Nephron progenitor cell (in vitro differentiated cells): ENCODE measurements at places on chromosomes 4 and X.
A peak's percentile ranks its signal among the peaks of the same experiment; 100 is the strongest.

GRCh38 chrX:38606821-38607220 is 45.5 kb downstream of the TSPAN7 start:
- no peaks in the 10 kb centered on the region for H3K36me3 ChIP-seq
- no peak overlapping the region for H3K4me3 ChIP-seq
- no peaks in the 10 kb centered on the region for H3K27me3 ChIP-seq
- H3K27ac ChIP-seq = no peak overlapping the region
- no peaks in the 10 kb centered on the region for H3K4me1 ChIP-seq
- no peak for DNase-seq

DNA sequence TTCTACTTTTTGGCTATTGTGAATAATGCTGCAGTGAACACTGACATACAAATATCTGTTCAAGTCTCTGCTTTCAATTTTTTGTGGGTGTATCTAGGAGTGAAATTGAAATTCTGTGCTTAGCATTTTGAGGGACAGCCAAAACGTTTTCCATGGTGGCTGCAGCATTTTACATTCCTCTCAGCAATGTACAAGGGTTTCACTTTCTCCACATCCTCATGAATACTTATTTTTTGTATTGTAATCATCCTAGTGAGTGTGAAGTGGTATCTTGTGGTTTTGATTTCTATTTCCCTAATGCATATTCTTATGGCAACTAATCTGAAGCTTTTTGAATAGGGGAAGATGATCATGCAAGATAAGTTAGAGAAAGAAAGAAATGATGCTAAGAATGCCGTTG is 40.3 kb downstream of the HSPA4L start:
- no peaks in the 10 kb centered on the region for H3K27me3 ChIP-seq
- no peak for DNase-seq
- no peaks in the 10 kb centered on the region for H3K36me3 ChIP-seq
- H3K4me3 ChIP-seq = no peak overlapping the region
- H3K27ac ChIP-seq = no peak overlapping the region

DNA sequence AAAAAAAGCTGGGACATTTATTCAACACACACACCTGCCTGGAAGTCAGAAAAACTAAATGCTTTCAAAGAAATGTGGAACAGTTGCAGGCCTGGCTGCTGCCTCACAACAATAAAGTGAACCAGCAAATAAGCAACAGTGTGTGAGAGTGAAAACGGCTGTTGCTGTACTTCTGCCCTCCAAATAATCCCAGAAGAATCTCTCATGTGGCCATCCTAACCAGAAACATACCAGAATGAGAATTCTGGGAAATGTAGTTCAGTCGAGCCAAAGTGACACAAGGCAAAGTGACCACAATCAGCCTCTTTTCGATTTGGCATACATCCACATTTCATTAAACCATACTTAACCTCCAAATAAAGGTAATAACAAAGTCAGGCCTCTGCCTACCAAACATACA is 204.5 kb downstream of the SLC7A11 start:
- H3K36me3 ChIP-seq = no peaks in the 10 kb centered on the region
- DNase-seq = no peak
- no peak overlapping the region for H3K4me3 ChIP-seq
- no peaks in the 10 kb centered on the region for H3K27me3 ChIP-seq

GRCh38 chrX:1537031-1537715 is at the start of gene P2RY8:
Gene P2RY8, minus strand, starts transcription at chrX:1537185. Its CDS starts 70,627 bp downstream, at chrX:1466558.
- H3K36me3 ChIP-seq = no peaks in the 10 kb centered on the region
- no peak for DNase-seq
- H3K27me3 ChIP-seq = no peaks in the 10 kb centered on the region
- peak within 1 kb of the TSS; percentile 96 for H3K27ac ChIP-seq

DNA sequence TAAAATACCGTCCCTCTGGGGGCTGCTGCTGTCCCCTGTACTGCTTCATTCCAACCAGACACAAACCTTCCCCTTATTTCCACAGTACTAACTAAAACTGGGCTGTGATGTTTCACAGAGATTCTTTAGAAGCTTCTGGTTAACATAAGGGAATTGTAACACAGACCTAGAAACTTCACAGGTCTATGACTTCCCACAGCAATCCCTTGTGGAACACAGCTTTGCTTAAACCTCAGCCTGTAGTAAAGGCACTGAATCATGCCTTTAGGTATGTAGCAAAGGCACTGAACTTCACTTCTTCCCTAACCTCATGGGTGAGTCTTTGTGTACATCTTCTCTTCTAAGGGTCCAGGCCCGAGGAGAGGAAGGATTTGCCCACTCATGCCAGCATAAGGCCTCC is 49.4 kb downstream of the SPINK2 start:
- H3K4me3 ChIP-seq = no peak overlapping the region
- H3K4me1 ChIP-seq = peaks cover 11% of the 10 kb centered on the region
- H3K27ac ChIP-seq = peak overlapping the region; percentile 62
- H3K27me3 ChIP-seq = no peaks in the 10 kb centered on the region
- no peaks in the 10 kb centered on the region for H3K36me3 ChIP-seq
- no peak for DNase-seq

- DNase-seq = no peak
- no peak overlapping the region for H3K27ac ChIP-seq
- no peaks in the 10 kb centered on the region for H3K36me3 ChIP-seq
- H3K4me1 ChIP-seq = no peaks in the 10 kb centered on the region
Measured at GRCh38 chr4:18518098-18518497, 496.5 kb upstream of the LCORL start.

GRCh38 chr4:48509543-48509942 is 19.5 kb downstream of the ZAR1 start:
- H3K27ac ChIP-seq = no peak overlapping the region
- no peaks in the 10 kb centered on the region for H3K4me1 ChIP-seq
- no peak overlapping the region for H3K4me3 ChIP-seq
- no peaks in the 10 kb centered on the region for H3K27me3 ChIP-seq

DNA sequence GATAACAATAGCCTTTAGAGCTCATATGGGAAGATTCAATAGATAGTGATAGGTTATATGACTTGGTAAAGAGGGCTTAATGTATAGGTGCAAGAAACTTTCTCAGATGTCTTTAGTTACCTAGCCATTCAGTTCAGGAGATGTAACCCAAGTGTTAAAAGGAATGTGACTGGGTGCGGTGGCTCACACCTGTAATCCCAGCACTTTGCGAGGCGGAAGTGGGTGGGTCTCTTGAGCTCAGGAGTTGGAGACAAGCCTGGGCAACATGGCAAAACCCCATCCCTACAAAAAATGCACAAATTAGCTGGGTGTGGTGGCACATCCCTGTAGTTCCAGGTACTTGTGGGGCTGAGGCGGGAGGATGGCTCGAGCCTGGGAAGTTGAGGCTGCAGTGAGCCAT is 7.9 kb downstream of the TET2 start:
- no peak overlapping the region for H3K4me3 ChIP-seq
- peaks cover 6% of the 10 kb centered on the region for H3K4me1 ChIP-seq
- H3K27ac ChIP-seq = no peak overlapping the region
- peaks cover 4% of the 10 kb centered on the region for H3K36me3 ChIP-seq
- no peak for DNase-seq
- H3K27me3 ChIP-seq = peaks cover 43% of the 10 kb centered on the region
